ENCODE measurements at places on chromosomes 3 and 15.

DNA sequence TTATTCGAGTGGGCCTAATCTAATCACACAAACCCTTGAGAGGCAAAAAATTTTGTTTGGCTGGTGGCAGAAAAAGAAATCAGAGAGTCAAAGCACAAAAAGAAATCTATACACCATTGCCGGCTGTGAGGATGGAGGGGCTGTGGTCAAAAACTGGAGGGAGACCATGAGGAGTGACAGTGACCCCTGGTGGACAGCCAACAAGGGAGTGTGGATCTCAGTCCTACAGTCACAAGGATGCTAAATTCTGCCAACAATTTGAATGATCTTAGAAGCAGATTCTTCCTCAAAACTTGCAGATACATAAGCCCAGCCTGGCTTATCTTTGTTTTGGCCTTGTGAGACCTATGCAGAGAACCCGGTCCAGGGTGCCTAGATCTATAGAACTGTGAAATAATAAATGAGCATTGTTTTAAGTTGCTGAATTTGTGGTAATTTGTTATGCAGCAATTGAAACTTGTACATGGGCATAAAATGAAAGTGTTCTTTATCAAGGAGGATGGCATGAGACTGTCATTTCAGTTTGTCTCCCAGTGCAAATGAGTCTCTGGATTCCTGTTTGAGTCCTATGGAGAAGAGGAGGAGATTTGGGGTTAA is 103.0 kb upstream of the ARHGEF26 start:
- peak; percentile 58 for DNase-seq

GRCh38 chr3:9183011-9183410 is 66.4 kb downstream of the SRGAP3 start:
- DNase-seq: no peak

DNA sequence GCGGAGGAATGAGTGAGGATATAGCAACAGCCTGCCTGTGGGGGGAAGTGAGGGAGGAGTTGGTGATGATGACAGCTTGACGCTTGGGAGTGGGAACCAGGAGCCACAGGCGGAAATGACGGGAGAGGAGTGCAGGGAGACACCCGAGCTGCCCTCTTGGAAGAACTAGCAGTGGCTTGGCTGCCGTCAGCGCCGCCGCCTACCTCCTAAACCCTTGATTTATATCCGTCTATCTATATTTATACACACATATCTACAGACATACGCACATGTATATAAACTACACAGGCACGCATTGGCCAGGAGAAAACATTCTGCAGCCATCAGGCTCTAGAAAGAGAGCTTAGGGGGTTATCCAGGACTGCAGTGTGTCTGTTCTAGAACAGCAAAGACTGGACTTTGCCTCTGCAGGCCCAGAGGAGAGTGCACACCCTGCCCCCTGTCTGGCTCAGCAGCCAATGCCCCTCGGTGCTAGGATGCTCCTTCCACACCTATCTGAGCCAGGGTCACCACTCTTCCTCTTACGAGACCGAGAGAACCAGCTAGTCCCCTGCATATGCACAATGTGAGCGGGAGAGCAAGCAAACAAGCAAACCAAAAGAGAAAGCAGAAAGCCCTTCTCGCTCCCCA is 45.3 kb upstream of the MAGEF1 start:
- DNase-seq: peak; percentile 66

DNA sequence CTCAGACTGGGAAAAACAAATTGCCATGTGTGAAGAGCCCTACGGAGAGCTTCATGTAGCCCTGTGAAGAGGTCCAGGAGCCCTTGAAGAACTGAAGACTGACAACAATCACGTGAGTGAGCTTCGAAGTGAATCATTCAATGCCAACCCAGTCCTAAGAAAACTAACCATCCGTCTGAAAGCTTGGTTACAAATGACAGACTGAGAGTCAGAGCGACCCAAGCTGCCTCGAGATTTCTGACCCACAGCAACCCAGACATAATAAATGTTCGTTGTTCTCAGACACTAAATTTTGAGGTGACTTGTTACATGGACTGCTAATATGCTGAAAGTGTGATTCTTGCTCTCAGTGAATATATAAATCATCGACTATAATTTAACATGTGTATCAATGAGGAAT is 987.2 kb upstream of the ROBO1 start:
- DNase-seq: no peak

DNA sequence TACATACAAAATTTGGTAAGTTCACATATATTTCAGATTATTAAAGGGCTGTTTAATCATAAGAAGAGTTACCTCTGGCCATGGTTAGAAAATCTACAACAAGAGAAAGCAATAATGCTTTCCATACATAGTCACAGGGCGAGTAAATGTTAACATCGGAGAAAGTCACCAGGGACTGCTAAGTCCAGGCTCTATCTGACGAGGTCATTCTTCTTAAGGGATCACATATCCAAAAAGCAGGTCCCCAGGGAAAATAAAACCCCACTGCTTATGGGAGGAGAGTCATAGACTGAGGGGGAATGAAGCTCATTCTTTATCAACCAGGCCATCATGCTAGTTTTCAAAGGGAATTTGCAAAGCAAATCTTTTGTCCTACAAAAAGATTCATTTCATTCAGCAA is 3.1 kb downstream of the PCYT1A start:
- no peak for DNase-seq

Data from epithelial cell of esophagus (primary cell).